ENCODE measurements at places on chromosomes 4 and X. TPM values are rescaled to one million over a fixed set of nuclear protein-coding genes. Genes with fewer than 3 reads are reported as not detected.

Gene MAGEA2
- total RNA-seq: not detected

Gene RHOXF2
- not detected for total RNA-seq

Gene RTL3
- 0.14 TPM for total RNA-seq

Gene FGFR3
- 3.5 TPM for total RNA-seq

Gene TRMT10A
- total RNA-seq: 4.2 TPM

Gene TRIM61
- total RNA-seq: 2.3 TPM

Gene C4orf36
- total RNA-seq: 0.96 TPM

Data from left ventricle myocardium inferior (tissue), 1 donor.